Stimulated activated CD4-positive, alpha-beta T cell treated with anti-CD3 and anti-CD28 coated beads, Interleukin-2, amount 100 ng/mL, for 24 hours (primary cell): ENCODE measurements at places on chromosomes 12 and 14.

- no peak for DNase-seq
These were observed 29.4 kb upstream of the CIPC start for GRCh38 chr14:77068517-77069200.

GRCh38 chr12:50132505-50133135 is 20.6 kb downstream of the COX14 start:
- no peak for DNase-seq

GRCh38 chr12:44294649-44295048 is 458.8 kb downstream of the TMEM117 start:
- no peak for DNase-seq

DNA sequence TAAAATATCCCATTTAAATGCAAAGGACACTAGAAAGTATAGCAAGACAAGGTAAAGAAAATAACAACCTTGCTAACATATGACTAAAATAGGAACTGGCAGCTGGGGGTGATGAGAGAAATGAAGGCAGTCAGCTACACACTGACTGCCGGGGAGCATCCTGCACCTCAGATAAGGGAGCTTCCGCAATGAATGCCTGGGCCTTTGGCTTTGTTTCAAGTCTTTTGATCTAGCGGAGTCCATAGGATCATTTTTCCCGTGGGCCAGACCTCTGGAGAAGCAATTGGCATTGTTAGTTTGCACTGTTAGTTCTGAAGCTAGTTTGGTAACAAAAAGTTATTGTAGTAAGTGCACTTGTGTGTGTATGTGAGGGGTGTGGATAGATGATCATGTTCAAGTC is 639.9 kb downstream of the DIO2 start:
- no peak for DNase-seq

DNA sequence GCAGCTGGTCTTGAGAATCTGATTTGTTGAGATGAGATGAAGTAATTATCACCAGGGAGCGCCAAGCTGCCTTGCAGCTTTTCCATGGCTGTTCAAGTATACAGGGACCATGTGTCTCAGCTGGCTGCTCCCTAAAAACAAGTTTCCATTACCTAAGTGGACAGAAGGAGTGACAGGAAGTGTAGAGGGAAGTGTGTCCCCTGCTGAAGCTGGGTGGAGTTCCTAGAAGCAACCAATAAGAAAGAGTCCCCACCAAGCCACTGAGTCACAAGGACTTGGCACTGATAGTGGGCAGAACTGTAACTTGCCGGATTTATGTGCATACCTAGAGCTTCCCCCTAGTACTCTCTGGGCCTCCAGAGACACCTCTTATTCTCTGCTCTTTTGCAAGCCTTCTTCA is 1.5 kb upstream of the GPX2 start:
- no peak for DNase-seq

DNA sequence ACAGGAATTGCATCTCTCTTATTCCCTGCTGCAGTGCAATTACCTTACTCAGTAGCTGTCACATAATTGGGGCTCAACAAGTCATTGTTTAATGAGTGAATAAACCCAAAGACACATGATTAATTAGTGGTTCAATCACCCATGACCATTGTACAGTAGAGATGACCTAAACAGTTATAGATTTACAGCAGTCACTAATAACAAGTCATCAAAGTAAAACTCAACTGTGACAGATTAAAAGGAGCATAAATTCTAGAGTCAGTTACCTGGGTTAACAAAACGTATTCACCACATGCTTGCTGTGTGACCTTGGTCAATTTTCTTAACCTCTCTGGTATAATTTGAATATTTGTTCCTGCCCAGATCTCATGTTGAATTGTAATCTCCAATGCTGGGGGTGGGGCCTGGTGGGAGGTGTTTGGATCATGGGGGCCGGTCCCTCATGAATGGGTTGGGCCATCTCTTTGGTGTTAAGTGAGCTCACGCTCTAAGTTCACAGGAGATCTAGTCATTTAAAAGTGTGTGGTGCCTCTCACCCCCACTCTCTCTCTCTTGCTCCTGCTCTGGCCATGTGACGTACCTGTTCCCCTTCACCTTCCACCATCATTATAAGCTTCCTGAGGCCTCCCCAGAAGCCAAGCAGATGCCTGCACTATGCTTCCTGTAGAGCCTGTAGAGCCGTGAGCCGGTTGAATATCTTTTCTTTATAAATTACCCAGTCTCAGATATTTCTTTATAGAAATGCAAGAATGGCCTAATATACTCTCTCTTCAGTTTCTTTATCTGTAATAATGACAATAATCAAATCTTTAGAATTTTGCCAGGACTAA is 141.9 kb upstream of the PLEKHG7 start:
- no peak for DNase-seq

DNA sequence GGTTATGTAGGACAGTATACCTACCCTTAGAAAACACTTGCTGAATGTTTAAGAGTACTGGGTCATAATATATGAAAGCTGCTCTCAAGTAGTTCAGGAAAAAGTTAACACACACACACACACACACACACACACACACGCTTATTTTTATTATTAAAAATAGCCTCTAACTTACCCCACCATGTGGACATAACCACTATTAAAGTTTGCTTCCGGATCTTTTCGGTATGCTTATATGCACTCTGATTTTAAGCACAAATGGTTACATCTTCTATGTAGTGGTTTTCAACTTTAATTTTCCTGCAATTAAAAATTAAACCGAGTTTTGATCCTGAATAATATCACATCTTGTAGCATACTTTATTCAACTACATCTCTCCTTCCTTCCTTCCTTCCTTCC is 84.9 kb upstream of the TRAF3 start:
- no peak for DNase-seq

DNA sequence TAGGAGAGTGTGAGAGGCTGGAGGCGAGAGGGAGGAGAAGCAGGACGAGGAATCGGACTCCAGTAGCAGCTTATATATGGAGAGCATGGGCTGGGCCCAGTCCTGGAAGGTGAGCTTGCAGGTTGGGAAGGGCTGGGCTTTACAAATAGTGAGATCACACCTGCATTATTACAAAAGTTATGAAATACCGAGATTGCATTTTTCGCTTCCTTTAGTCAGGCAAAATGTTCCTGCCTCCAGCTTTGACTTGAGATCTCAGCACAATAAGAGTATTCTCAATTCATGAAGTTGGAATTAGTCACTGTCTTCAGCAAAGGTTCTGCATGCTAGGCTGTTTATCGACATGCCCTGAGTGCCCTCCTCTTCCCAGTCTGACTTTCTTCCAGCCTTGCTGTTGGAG is at the start of gene KRT6B:
Gene KRT6B, minus strand, starts transcription at position 46 of the 400 bp plus-strand sequence. CDS start 68 bp downstream, outside the sequence.
- DNase-seq, result no peak

DNA sequence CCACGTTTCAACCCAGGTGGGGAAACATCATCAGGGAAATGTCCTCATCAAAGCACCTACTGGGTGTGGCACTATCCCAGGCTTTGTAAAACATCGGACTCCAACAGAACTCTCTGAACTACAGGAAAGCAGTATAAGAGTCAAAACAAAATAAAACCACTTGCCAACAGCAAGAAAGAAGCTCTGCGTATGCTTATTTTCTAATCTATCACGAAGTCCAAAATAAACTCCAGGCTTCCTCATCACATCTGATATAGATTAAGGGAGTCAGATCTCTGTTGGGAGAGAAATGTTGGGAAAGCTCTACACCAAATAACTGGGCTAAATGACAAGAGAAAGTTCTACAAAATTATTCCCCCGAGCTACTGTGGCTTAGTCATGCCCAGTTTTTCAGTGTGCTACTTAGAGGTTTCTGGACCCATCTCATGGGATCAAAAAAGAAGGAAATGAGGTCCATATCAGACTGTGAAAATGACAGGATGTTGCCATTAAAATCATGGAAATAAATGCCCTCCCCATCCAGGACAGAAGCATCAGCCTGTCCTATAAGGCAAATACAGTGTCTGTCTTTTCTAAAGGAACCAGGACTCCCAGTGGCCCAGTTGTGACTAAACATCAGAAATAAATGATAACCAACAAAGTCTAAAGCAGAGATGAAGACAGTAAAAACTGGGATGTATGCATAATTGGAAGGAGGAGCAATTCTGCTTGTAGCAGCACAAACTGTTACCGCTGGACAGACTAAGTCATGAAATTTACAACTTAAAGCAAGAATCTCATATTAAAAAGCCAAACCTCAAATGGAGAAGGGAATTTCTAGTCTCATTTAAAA is 149.5 kb downstream of the STXBP6 start:
- no peak for DNase-seq

- no peak for DNase-seq
These were observed 868.8 kb upstream of the TMEM132C start for GRCh38 chr12:127398016-127398710.

- no peak for DNase-seq
These were observed 14.1 kb downstream of the AKT1 start for GRCh38 chr14:104781271-104782077.

GRCh38 chr14:43540948-43541347 is 966.1 kb downstream of the FSCB start:
- no peak for DNase-seq

DNA sequence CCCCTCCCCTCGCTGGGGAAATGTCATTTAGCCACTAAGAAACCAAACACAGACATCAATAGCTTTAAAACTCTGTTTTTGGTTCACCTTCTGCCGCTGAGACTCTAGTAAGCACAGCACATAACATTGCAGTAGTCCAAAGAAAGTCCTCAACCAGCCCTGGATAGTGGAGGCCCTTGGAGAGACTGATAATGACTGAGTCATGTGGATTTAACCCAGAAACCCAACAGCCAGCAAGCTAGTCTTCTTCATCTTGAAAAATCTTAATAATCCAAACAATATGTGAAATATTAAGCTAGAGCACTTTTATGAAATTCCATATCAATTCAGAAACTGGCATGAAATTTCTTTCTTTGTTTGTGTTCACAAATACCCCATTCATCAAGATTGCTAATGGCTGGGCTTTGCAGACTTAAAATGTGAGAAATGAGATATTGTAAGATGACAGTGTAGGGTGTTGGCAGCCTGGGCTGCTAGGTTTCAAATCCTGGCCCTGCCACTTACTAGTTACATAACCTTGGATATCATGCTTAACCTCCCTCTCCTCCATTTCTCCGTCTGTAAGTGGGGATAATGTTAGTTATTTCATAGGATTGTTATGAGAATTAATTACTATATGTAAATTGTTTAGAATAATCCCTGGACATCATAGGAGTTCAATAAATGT is 40.1 kb downstream of the RERG start:
- no peak for DNase-seq

- no peak for DNase-seq
These were observed 305.5 kb downstream of the CEP128 start for GRCh38 chr14:80636071-80636470.

GRCh38 chr12:64720884-64721283 is 38.3 kb downstream of the GNS start:
- DNase-seq, result no peak

GRCh38 chr14:69701291-69701690 is 65.7 kb upstream of the SRSF5 start:
- no peak for DNase-seq

GRCh38 chr12:64781280-64782190 is 22.3 kb upstream of the GNS start:
- DNase-seq, result no peak
